ENCODE measurements at places on chromosomes 3 and 15.
A peak's percentile ranks its signal among the peaks of the same experiment; 100 is the strongest.

DNA sequence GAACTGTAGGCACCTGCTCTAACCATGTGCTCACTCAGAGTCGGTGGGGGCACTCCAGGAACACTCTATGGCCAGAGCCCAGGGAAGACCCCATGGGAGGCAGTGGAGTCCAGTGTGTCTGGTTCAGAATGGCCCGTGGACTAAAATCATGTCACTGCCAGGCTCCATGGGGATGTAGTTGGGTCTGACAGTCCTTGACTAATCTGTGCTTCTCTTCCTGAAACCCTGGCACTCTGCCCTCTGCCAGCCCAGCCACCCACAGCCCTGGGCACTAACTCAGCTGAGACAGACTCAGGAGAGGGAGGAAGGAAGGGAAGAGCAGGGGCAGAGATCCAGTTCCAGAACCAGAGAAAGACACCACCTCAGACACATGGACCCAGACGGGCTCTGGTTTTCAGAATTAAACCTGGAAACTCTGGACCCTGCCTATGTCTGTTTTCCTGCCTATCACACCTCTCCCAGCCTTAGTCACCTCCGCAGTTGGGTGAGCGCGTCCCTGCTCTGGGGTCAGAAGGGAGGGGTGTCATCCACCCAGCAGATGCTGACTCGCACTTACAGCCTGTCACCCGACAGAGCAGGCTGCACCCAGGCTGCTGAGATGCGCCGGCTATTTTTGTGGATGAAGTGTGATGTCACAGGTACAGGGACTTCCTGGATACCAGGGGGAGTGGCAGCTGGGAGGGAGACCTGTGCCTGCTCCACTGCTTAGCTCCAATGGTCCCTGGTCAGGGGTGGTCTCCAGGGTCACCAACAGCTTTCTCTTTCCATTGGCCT is 56.8 kb upstream of the INSYN1 start:
- H3K4me3 ChIP-seq = no peak overlapping the region
- no peaks in the 10 kb centered on the region for H3K36me3 ChIP-seq

GRCh38 chr3:60980342-60980692 is 270.9 kb downstream of the FHIT start:
- H3K36me3 ChIP-seq = no peaks in the 10 kb centered on the region
- 0 out of 2 replicates have a peak, but pooled peaks cover 3% of the 10 kb centered on the region for H3K4me1 ChIP-seq
- no peak for DNase-seq
- no peak overlapping the region for H3K4me3 ChIP-seq
- no peaks in the 10 kb centered on the region for H3K27me3 ChIP-seq

GRCh38 chr3:52998771-52999513 is 46.9 kb downstream of the SFMBT1 start:
- no peaks in the 10 kb centered on the region for H3K4me1 ChIP-seq
- no peak overlapping the region for H3K4me3 ChIP-seq
- H3K27ac ChIP-seq = no peak overlapping the region
- no peaks in the 10 kb centered on the region for H3K36me3 ChIP-seq

DNA sequence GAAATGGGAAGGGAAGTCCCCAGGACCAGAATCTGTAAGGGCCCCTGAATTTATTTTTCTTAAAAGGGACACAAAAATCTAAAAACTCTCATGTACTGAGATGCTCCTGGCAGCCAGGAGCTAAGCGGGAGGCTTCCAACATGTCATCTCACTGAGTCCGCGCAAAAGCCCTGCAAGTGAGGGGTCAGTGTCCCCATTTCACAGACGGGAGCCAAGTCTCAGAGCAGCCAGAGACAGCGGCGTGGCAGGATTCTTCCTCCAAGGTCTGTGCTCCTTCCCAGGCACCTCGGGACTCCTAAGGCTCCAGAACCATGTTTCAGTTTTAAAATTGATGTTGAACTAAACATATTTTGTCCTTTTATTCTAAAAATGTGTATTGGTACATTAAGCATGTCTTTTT is 114.8 kb downstream of the ADCY5 start:
- no peaks in the 10 kb centered on the region for H3K36me3 ChIP-seq
- H3K27me3 ChIP-seq = peaks cover 11% of the 10 kb centered on the region
- no peaks in the 10 kb centered on the region for H3K4me1 ChIP-seq
- no peak overlapping the region for H3K4me3 ChIP-seq
- DNase-seq = no peak

DNA sequence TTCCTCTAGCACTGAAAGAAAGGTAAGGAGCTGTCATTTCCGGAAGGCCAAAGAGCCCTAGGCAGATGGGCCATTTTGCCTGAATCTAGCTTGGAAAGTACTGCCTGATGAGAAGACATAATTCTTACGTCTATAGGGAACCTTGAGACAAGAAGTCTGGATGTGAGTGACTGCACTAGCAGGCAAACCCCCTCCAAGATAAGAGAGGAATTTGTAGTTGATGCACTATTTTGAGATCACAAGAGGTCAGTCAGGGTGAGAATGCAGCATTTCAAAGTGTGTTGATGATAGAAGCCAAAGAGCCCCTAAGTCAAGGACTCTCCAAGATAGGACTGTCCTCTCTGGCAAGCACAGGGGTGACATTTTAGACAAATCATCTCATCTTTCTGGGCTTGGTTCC is 99.2 kb downstream of the HES1 start:
- H3K36me3 ChIP-seq = no peaks in the 10 kb centered on the region
- no peaks in the 10 kb centered on the region for H3K4me1 ChIP-seq
- no peak for DNase-seq

- no peak for DNase-seq
- H3K4me3 ChIP-seq = no peak overlapping the region
- H3K27ac ChIP-seq = no peak overlapping the region
- no peaks in the 10 kb centered on the region for H3K27me3 ChIP-seq
- peaks cover 14% of the 10 kb centered on the region for H3K4me1 ChIP-seq
- no peaks in the 10 kb centered on the region for H3K36me3 ChIP-seq
Observed at GRCh38 chr15:81107889-81108288, 26.2 kb upstream of the CFAP161 start.

DNA sequence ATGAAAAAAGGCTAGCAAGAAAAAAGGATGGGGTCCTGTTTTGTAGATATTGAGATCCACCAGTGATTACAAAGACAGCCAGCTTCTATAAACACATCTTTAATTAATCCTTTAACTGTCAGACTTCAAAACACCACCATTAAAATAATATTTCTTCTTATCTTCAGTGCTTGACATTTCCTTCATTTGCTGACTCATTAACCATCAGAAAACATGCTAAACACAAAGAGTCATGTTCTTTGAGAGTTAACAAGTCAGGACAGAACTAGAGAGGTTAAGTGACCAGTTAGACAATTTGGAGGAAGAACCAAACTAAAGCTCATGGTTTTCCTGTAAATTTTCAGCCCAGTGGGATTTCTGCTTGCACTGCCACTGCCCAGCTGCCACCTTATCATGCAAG is 111.4 kb downstream of the MEIS2 start:
- H3K36me3 ChIP-seq = peaks cover 28% of the 10 kb centered on the region
- H3K27ac ChIP-seq = no peak overlapping the region
- no peaks in the 10 kb centered on the region for H3K4me1 ChIP-seq
- H3K4me3 ChIP-seq = no peak overlapping the region
- DNase-seq = no peak

DNA sequence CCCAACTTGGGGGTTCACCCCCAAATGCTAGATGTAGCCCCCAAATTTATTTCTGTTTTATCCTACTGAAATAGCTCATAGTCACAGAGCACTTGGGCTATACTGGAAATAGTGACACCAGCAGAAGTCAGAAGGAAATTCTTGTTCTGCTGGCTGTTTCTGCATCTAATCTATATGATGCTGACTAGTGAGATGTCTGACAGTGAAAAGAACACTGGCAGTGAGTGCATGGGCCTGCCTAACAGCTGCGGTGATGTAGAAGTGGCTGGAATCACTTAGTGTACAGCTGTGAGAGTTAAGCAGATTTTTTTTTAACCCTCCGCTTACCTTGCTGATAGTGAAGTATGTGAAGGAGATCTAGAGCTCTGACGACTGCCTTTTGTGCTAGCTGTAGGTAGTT is 14.0 kb downstream of the TTC14 start:
- H3K4me3 ChIP-seq = no peak overlapping the region
- no peaks in the 10 kb centered on the region for H3K27me3 ChIP-seq
- DNase-seq = no peak

GRCh38 chr3:53612508-53612907 is 118.1 kb downstream of the CACNA1D start:
- no peak overlapping the region for H3K4me3 ChIP-seq
- H3K27ac ChIP-seq = no peak overlapping the region
- no peak for DNase-seq
- H3K4me1 ChIP-seq = no peaks in the 10 kb centered on the region
- H3K27me3 ChIP-seq = no peaks in the 10 kb centered on the region

DNA sequence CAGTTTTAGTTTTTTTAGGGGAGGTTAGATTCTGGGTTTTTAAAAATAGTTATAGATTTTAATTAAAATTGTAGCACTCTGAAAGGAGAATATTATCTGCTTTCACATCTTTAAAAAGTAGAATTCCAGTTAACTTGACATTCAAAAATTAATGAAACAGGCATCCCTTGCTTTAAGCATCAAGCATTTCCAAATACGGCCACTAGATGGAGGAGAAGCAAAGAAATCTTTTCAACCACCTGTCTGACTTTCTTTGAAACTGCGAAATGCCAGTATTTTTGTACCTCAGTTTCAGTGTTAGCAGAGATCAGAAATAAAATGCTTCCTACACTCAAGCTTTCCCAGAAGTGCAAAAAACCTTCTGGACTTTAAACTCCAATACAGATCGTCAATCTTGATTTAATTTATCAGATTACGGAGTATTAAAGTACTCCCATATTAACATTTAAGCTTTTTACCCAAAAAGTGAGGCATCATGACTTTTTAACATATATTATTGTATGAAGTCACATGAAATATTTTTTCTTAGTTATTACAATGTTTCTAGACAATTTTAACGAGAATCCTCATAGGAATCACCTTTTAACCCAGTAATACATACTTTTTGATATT is 153.3 kb downstream of the P3H2 start:
- H3K27ac ChIP-seq = no peak overlapping the region
- H3K4me3 ChIP-seq = no peak overlapping the region
- H3K27me3 ChIP-seq = no peaks in the 10 kb centered on the region
- H3K4me1 ChIP-seq = no peaks in the 10 kb centered on the region

GRCh38 chr15:79115986-79116665 is 25.5 kb upstream of the RASGRF1 start:
- H3K4me3 ChIP-seq = no peak overlapping the region
- H3K27ac ChIP-seq = no peak overlapping the region
- DNase-seq = peak; percentile 4
- no peaks in the 10 kb centered on the region for H3K4me1 ChIP-seq
- H3K36me3 ChIP-seq = no peaks in the 10 kb centered on the region
- 0 out of 2 replicates have a peak, but pooled peaks cover 5% of the 10 kb centered on the region for H3K27me3 ChIP-seq

GRCh38 chr3:182769673-182770072 is 23.6 kb upstream of the ATP11B start:
- no peak overlapping the region for H3K4me3 ChIP-seq
- no peaks in the 10 kb centered on the region for H3K36me3 ChIP-seq
- DNase-seq = no peak
- H3K4me1 ChIP-seq = no peaks in the 10 kb centered on the region
- no peak overlapping the region for H3K27ac ChIP-seq
- H3K27me3 ChIP-seq = no peaks in the 10 kb centered on the region

DNA sequence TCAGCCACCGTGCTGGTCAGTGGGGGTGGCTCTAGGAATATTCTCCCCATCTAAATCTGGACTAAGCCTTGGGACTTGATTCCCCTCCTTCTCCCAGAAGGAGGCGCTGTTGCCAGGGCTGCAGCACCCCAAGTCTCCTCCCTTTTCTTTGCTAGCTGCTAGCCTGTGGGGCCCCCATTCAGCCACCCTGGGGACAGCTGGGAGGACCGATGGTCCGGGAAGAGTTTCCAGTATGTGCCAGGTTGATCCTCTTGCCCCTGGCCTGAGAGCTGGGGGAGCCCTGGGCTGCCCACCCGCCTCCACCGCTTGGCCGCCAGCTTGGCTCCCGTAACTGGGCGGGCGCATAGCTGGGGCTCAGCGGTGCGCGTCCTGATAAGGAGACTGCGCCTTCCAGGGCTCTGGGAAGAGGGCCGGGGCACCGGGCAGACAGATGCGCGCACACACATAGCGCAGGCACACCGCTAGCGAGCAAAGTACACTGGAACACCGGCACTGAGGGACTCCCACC is 4.2 kb downstream of the SMAD6 start:
- H3K4me1 ChIP-seq = peaks cover 38% of the 10 kb centered on the region
- H3K36me3 ChIP-seq = no peaks in the 10 kb centered on the region
- peak overlapping the region; percentile 70 for H3K27ac ChIP-seq
- no peaks in the 10 kb centered on the region for H3K27me3 ChIP-seq
- H3K4me3 ChIP-seq = peak overlapping the region; percentile 81

GRCh38 chr3:196280689-196281440 is 6.7 kb downstream of the PCYT1A start:
- no peak overlapping the region for H3K27ac ChIP-seq
- no peaks in the 10 kb centered on the region for H3K36me3 ChIP-seq
- peaks cover 37% of the 10 kb centered on the region for H3K4me1 ChIP-seq
- H3K27me3 ChIP-seq = no peaks in the 10 kb centered on the region

GRCh38 chr15:99408236-99409096 is 157.2 kb downstream of the LRRC28 start:
- H3K4me1 ChIP-seq = peaks cover 19% of the 10 kb centered on the region
- H3K36me3 ChIP-seq = no peaks in the 10 kb centered on the region
- H3K27ac ChIP-seq = peak overlapping the region; percentile 5
- DNase-seq = peak; percentile 73
- H3K27me3 ChIP-seq = no peaks in the 10 kb centered on the region

DNA sequence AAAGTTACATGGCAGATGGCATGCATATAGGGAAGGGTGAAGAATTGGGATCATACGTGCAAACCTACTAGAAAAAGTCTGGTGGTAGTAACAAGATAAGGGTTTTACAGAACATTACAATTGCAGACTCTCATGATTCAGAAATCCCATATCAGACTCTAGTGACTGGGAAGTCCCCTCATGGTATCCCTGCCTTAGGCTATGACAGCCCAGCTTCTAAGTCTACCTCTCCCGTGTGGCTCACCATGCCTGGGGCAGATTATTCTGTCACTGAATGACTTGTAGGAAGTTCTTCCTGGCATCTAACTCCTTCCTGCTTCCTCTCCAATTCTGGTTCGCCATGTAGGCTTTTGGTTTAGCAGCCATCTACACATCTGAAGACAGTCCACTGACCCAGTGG is 5.7 kb upstream of the SLC6A11 start:
- H3K4me1 ChIP-seq = no peaks in the 10 kb centered on the region
- no peak for DNase-seq
- no peak overlapping the region for H3K4me3 ChIP-seq
- H3K36me3 ChIP-seq = no peaks in the 10 kb centered on the region

GRCh38 chr3:74048699-74049098 is 424.0 kb upstream of the PDZRN3 start:
- DNase-seq = no peak
- H3K27ac ChIP-seq = no peak overlapping the region
- H3K4me3 ChIP-seq = no peak overlapping the region
- no peaks in the 10 kb centered on the region for H3K36me3 ChIP-seq
- no peaks in the 10 kb centered on the region for H3K4me1 ChIP-seq

DNA sequence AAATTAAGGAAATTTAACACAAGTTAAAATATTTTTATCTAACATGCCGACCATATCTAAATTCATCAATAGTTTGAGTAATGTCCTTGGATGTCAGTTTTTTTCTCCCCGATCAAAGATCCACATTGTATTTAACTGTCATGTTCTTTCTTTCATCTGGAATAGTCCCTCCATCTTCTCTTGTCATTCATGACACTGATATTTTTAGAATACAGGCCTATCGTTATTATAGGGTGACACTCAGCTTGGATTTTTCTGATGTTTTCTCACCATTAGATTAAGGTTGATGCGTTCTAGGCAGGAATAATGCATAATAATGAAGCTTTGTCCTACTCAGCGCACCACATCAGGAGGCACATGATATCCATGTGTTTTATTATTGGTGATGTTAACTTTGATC is 13.2 kb upstream of the PYGO1 start:
- no peak for DNase-seq
- H3K27ac ChIP-seq = no peak overlapping the region
- H3K27me3 ChIP-seq = no peaks in the 10 kb centered on the region
- no peaks in the 10 kb centered on the region for H3K4me1 ChIP-seq
- no peak overlapping the region for H3K4me3 ChIP-seq

All from GM23248 (cell line).